ENCODE measurements at places on chromosomes 5 and 9. TPM values are rescaled to one million over a fixed set of nuclear protein-coding genes. Genes with fewer than 3 reads are reported as not detected.

DNA sequence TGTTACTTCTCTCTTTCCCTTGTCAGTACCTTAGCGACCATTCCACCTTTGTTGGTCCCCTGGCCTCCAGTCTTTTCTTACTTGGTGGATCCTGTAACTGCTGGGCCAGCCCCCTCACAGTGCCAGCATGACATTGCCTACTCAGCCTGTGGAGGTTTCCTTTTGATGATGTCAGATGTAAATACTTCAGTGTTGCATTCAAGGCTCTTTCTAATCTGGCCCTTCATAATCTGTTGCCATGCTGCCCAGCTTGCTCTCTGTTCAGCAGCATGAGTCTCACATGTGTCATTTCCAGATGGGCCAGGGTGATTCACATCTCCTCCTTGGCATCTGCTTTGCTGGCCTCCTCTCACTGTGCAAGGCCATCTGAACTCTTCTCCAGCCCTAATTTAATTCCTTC lies 57.1 kb downstream of the MAST4 start:
- DNase-seq, result no peak

- no peak for DNase-seq
Observed at GRCh38 chr5:37619353-37619752, 220.5 kb downstream of the GDNF start.

GRCh38 chr9:33467526-33467925 lies 6.2 kb downstream of the NOL6 start:
- no peak for DNase-seq

FOXD4 gene
- total RNA-seq, result 0.05 TPM

Data from liver (tissue), 10 donors.